ENCODE measurements at places on chromosomes 3 and 15. TPM values are rescaled to one million over a fixed set of nuclear protein-coding genes. Genes with fewer than 3 reads are reported as not detected.

The PLSCR2 gene
- not detected for total RNA-seq

The TRIM42 gene
- not detected for total RNA-seq

The GPR62 gene
- not detected for total RNA-seq

The CNTN4 gene
- not detected for total RNA-seq

The CHL1 gene
- not detected for total RNA-seq

The SEC11A gene
- 239 TPM for total RNA-seq

The KLHL40 gene
- total RNA-seq: not detected

The TRAIP gene
- total RNA-seq: 13.8 TPM

The RHOV gene
- total RNA-seq: not detected
